ENCODE measurements at places on chromosomes 7 and 10.

DNA sequence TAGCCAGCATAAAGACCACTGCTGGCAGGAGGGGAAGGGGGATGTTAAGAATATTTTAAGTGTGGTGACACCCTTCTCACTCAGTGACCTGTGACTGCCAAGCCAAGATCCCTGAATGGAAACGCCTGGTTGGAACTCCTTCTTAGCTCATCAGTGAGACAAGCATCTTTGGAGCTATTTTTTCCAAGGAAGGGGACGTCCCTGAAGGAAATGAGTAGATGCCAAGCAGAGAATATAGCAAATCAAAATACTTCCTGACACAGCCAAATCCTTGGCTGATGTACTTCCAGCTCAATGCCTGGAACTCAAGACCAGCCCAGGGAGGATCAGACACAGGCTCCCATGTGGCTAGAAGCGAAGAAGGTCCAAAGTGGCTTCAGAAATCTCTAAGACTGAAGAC, 82.2 kb downstream of the SORBS1 start:
- no peak for DNase-seq

DNA sequence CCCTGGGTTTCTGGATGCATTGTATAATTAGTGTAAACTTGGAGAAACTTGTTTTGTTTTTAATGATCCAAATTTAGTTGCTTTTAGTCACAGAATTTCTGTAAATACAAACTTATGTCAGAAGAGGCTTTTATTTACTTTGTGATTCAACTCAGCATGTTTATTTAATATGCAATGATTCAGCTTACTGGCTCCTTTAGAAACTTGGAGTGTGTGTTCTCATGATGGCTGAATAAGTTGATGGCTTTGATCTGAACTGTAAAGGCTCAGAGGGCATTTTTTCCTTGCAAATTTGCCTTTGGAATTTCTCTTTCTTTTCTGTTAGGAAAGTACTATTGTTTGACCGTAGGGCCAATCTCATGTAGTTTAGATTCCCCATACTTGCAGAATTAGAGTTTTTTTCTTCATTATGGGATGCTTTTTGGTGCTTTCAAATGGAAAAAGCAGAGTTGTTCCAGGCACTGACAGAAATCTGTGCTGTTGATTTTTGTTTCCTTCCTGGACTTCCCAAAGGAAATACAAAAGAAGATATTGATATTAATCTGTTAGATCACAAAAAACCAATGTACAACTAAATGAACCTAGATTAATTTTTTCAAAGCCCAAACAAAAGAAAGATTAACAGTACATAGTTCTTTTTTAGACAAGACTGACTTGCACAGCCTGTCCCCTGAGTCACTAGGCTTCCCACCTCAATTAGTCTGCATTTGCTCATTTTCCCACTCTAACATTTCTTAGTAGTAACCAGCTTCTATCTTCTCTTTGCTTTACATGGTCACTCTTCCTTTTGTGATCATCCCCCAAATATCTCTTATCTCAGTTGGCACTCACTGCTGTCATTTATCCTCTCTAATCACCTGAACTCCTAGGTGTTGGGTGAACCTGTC, 96.8 kb upstream of the AGR3 start:
- no peak for DNase-seq

DNA sequence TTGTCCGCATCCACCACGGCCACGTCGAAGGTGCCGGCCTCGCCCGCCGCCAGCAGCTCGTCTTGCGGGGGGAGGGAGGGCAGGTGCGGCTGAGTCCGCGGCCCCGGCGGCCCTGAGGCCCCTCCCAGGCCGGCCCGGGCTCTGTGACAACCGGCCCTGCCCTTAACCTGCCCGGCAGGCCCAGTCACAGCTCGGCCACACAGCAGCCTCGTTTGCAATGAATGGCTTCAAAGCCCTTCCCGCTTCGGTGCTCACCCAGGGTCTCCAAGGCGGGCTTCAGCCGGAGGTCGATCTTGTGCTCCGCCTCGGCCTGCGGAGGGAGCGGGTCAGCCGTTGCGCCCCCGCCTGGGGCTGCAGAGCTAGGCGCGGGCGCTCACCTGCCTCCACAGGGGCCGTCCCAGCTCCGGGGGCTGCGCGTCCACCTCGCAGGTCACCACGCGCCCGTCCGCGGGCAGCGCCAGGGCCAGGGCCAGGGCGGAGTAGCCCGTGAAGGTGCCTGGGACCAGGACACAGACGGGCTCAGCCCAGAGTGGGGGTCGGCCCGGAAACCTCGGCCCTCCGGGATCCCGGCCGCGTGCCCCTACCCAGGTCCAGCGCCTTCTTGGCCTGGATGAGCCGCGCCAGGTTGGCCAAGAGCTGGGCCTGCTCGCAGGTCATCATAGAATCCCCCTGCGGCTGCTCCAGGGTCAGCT, 928 bp downstream of the COMTD1 start:
- DNase-seq = peak; percentile 66

GRCh38 chr7:105849122-105849855, 27.1 kb downstream of the ATXN7L1 start:
- DNase-seq = peak; percentile 77

DNA sequence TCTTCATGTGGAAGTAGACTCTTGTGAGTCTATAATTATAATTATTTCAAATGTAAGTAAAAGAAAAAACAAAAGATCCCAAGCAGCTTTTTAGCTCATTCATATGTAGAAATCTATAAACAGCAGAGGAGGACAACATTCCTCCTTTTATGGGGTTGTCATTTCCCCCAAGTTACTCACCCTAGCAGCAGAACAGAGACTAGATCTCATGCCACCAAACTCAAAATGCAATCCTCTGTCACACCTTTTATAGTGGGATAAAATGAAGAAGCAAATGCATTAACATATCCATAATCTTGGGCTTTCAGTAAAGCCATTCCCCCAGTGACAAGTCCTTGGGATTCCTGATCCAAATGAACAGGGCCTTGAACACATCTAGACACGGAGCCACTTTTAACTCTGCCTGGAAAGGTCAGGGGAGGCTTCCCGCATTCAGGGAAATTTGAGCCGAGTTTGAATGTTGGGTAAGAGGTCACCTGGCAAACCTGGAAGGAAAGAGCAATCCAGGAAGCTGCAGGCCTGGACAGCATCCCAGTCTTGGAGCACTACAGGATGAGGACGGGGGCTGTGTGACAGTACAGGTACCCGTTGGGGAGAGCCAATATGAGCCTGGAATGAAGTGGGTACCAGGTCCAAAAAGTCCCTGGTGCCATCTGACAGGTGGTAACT, 76.4 kb downstream of the DOCK4 start:
- no peak for DNase-seq

GRCh38 chr10:91622601-91623000, 10.3 kb downstream of the PPP1R3C start:
- no peak for DNase-seq

DNA sequence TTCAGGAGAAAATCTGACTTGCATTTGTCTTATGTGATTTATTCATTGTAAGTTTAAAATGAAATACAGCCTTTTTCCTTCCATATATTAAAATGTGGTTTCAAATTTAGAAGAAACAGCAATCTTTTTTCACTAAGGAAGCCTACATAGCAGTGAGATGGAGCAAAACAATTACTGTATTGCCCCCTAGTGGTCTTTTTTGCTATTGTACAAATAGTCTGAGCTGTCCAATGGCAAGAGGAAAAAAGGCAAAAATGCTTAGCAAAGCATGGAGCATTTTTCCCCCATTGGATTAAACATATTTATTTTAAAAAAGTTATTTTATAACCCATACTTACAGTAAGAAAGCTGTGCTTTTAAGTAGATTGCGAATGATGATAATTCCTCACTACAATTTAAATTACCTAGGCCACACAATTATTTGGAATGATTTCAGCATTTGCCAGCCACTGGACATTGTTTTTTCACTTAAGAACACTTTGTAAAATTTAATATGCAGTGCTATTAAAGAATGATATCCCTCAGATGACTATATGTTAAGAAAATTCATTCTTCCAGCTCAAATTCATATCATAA, 119.5 kb downstream of the CPED1 start:
- no peak for DNase-seq

DNA sequence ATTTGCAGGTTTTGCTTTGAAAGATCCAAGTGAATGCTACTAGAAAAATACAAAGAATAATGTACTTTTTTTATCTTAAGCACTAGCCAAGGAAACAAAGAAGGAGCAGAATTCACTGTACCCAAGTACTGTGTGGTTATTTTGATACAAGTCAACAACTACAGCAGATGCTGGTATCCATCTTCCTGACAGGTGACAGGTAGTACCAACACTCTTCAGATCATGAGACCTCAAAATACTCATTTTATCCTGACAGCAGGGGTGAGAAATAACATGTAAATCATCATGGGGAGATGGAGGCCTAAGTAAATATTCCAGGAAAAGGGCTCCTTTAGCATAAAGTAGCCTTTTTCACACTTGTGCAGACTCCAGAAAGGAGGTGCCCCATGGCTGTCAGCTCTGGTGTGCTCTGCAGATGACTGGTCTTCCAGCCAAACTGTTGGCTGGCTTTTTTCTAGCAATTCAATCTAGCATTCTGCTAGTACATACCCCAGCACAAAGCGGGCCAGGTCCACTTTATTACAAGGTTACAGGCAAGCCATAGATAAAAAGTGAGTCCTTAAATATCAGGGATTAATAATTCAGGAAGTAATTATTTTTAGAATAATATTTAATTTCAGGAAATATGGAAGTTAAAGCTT, 90.4 kb downstream of the PDE1C start:
- no peak for DNase-seq

DNA sequence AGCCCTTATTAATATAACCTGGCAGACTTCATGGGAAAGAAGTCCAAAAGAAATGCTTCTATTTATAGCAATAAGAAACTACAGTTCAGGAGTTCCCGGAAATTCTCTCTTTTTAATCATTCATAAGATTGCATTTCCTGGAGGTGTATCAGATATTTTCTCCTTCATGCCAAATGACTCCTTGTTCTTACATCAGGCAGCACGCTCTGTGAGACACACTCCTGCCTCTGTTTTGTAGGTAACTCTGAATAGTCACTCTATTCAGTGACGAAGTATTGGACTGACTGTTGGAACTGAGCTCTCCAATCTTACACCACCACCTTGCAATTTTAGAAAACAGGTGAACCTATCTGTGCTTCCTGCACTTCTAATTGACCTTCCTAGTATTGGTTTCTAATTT, 78.7 kb upstream of the MSRB2 start:
- no peak for DNase-seq

GRCh38 chr10:123021517-123021916, 12.7 kb downstream of the ACADSB start:
- no peak for DNase-seq

GRCh38 chr10:18351421-18351820, 211.2 kb downstream of the CACNB2 start:
- DNase-seq = no peak

DNA sequence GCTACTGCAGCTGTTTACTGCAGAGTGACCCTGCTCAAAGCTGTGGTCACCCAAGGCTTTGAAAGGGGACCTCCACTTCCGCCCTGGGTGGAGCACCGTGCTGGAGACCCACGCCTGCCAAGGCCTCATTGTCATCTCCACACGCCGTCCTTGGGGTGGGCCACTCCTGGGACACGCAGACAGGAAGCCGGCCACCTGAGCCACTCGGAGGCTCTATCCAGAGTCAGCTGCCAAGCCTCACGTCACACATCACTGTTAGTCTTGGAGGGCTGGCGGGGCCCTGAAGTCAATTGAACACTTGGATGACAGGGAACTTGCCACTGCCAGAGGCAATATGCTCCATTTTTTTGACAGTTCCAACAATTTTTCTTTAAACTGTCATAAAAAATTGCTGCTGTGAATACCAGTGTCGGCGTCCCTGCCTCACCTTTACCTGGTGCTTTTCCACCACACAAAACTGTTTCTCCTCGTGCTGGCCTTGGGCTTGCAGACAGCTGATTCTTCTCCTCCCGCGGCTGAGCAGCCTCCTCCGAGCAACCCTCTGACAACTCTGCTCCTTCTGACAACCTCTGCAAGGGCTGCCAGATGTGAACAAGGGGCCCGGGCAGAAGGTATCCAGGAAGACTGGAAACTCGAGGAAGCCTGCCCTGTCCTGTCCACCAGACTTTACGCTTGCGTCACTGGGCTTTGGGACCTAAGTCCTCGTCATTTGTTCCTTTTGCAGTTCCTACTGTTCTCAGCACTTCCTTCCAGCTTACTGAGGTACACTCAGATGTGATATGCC, 81.9 kb downstream of the EGFR start:
- DNase-seq = no peak

- DNase-seq = no peak
Observed at GRCh38 chr10:85849315-85849714, 517.3 kb downstream of the GRID1 start.

DNA sequence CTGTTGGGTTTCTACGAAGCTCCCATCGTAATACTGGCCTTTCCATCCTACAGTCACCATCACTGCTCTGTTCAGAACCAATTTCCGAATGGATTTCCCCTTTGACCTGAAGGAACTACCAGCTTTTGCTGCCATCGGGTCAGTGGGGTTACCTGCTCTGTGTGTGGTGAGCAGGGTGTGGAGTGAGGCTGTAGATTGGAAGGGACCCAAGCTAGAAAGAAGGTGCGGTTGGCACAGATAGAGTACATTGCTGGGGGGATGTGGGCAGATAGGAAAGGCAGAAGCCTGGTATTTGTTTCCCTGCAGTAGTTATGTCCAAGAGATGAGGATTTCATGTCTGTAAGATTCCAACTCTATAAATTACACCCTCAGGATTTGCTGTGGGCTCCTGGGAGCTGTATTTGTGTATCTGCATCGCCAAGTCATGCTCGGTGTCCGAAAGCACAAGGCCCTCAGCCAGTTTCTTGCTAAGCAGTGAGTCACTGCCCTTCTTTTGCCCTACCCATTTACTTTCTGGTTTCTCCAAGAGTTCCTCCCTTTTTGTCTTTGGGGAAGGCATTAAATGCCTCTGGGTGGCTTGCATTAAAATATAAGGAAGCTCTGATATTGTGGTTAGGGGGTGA, 15.4 kb downstream of the CLCN1 start:
- DNase-seq = no peak

- no peak for DNase-seq
Observed at GRCh38 chr10:36381748-36382147, 739.7 kb upstream of the FZD8 start.

GRCh38 chr7:100583132-100584053, 2.5 kb downstream of the LRCH4 start:
- DNase-seq = peak; percentile 82

- DNase-seq = no peak
Observed at GRCh38 chr10:128885573-128886555, 581.2 kb upstream of the MGMT start.

DNA sequence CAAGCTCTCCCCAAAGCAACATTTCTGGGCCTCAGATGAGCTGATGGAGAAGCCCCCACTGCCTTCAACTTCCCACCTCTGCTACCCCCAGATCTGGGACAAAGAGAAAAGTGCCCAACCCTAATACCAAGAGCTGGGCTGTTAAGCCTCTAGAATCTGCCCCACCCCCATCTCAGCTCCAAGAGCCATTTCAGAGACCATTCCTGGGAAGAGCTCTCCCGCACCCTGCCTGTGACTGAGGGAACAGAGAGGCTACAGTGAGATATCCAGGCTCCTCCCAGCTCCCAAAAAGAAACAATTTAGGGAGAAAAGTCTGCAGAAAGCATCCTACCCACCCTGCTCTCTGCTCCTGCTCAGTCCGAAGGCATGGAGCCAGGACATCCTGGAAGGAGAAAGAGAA, 2.5 kb upstream of the KCNH2 start:
- DNase-seq = no peak

GRCh38 chr10:121459279-121459621, 139.0 kb downstream of the FGFR2 start:
- DNase-seq = no peak

- DNase-seq = no peak
Observed at GRCh38 chr10:115981081-115981480, 291.9 kb downstream of the GFRA1 start.
